ENCODE measurements at places on chromosomes 7 and 10. TPM values are rescaled to one million over a fixed set of nuclear protein-coding genes. Genes with fewer than 3 reads are reported as not detected.
A peak's percentile ranks its signal among the peaks of the same experiment; 100 is the strongest.

DNA sequence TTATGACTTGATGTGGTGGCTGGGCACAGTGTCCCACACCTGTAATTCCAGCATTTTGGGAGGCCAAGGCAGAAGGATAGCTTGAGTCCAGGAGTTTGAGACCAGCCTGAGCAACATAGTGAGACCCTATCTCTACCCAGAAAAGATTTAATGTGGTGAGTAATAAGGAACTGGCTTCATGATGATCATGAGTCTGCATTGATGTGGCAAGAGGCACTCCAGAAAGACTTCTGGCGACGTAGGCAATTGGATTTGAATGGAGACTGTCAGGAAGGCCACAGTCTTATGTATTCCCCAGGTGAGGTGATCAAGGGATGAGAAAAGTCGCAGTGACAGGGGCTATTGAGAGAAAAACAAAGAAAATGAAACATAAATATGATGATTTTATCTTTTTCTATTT lies 138.0 kb downstream of the CACNB2 start:
- DNase-seq: no peak

DNA sequence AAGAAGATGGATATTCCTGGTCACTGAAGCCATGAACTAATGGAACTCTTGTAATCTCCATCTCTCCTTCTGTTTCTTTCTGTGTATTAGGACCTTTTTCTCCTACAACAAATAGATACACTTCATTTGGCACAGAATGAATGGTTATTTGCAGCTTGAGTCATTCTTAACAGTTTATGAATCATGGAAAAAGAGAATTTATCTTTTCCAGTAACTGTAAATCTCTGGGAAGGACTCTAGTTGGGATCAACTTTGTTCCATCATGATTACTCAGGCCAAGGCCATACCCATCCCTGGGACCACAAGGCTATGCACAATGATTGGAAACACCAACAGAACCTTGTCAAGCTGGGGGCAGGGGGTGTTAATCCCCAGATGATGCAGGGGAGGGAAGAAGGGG lies 36.1 kb upstream of the MDFIC start:
- DNase-seq: peak; percentile 5

GRCh38 chr7:11203683-11204082 lies 230.0 kb downstream of the PHF14 start:
- DNase-seq: no peak

DNA sequence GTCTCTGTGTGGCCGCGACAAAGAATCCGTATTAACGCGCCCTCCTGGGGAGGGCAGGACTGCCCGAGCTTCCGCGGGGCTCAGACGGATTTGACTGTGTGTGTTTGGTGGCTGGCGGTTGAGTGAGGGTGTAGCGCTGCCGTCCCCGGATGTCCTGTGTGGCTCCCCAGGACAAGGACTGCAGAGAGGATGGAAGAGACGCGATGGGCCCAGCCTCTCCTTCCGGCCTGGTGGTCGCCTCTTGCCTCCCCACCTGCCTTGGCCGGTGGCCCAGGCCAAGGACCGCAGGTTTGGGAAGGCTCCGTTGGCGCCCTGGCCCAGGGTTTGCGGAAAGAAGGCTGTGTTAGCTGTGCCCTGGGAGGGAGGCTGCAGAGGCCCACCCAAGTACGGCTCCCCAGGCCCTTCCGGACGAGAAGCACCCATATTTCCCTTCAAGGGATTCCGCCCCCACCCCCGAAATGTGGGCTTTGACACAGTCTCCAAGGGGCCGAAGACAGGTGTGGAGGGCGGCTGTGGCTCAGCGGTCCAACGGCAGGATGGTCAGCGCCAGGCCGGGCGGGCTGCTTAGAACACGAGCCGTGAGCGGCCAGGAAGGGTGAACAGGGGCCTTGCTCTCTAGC lies 2.3 kb downstream of the UNCX start:
- no peak for DNase-seq

DNA sequence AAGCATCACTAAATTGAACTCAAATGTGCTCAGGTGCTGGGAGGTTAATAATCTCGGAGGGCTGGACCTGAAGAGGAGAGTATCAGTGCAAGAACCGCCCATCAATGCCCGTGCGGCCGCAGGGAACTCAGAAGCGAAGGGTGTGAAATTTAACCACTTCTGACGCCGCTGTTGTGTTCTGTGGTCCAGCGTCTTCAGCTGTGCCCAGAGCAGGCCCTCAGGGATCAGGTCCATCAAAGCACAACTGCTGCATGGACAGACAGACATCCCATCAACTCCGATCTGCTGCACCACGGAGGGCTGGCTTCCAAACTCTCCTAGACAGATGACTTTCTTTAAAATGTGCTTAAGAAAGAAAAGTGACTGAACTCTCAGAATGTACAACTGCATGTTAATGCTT lies 144.9 kb upstream of the TCERG1L start:
- no peak for DNase-seq

SPDYE2B gene
- not detected for total RNA-seq

MBL2 gene
- total RNA-seq: 0.17 TPM

All from Caki2 (cell line).